ENCODE measurements at places on chromosomes 7 and 10.
A peak's percentile ranks its signal among the peaks of the same experiment; 100 is the strongest.

- H3K36me3 ChIP-seq, result no peaks in the 10 kb centered on the region
- no peak overlapping the region for H3K4me3 ChIP-seq
- H3K27me3 ChIP-seq, result no peaks in the 10 kb centered on the region
- no peak overlapping the region for H3K27ac ChIP-seq
- H3K4me1 ChIP-seq, result no peaks in the 10 kb centered on the region
Observed at GRCh38 chr10:5480162-5480941, 19.0 kb downstream of the CALML5 start.

- H3K27ac ChIP-seq, result no peak overlapping the region
- DNase-seq, result no peak
- no peaks in the 10 kb centered on the region for H3K4me1 ChIP-seq
- H3K36me3 ChIP-seq, result no peaks in the 10 kb centered on the region
- no peaks in the 10 kb centered on the region for H3K27me3 ChIP-seq
Observed at GRCh38 chr7:68840991-68841390, 757.3 kb upstream of the AUTS2 start.

GRCh38 chr7:138958391-138958956 lies 22.7 kb downstream of the KIAA1549 start:
- no peak for DNase-seq
- H3K4me1 ChIP-seq, result peaks cover 10% of the 10 kb centered on the region
- H3K27ac ChIP-seq, result no peak overlapping the region
- H3K36me3 ChIP-seq, result no peaks in the 10 kb centered on the region
- no peak overlapping the region for H3K4me3 ChIP-seq
- H3K27me3 ChIP-seq, result no peaks in the 10 kb centered on the region

DNA sequence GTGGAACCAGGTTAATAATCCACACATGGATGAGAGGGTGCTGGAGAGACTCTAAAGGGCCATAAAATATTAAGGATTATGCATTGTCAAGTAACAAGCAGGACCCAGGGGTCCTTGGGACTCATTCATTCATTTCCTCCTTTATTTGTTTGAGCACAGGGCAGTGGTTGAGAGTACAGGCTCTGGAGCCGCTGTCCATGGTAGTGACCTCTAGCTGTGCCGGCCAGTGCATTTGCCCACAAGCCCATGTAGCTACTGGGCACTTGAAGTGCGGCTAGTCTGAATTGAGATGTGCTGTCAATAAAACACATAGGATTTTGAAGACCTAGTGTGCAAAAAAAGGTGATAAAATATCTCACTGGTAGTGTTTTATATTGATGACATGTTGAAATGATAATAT lies 137.6 kb downstream of the C10orf105 start:
- no peaks in the 10 kb centered on the region for H3K4me1 ChIP-seq
- no peak overlapping the region for H3K27ac ChIP-seq
- no peaks in the 10 kb centered on the region for H3K36me3 ChIP-seq
- no peak overlapping the region for H3K4me3 ChIP-seq

DNA sequence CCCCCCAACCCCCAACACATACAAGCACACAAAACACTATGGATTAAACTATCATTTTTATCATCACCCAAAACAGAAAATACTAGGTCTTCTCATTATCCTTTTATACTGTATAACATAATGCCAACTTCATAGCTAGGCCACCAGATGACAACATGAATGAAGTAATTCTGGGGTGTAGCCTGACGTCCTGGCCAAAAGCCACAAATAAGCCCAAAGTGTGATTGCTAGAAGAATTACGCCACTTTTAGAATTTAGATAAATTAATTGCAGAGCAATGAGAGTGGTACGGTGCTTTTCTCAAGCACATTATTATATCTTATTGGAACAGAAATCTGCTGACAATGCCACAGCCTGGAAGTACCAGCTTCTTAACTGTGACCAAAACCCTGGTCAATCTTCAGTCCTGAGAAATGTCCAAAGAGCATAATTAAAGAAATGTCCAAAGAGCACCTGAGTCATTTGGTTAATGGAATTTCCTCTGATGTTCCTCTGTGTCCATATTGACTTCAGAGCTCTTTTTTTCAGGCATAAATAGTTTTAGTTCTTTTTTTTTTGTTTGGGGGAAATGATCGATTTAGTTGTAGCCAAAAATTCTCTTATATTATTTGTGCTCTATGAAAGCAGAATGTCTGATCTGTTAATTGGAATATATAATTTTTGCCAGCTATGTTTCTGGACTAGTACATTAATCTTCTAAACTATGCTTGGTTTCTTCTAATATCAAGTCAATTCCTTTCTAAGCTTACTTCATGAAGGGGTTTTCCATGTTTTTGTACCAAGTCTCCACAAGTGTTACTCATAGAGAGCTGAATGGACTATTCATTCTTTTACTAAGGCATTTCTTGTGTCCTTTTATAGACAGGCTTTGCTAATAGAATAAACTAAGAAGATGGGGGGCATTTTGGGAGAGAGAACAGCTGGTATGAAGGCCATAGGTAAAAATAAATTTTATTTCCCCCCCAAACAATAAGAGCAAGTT lies 233.4 kb upstream of the SLC26A5 start:
- no peaks in the 10 kb centered on the region for H3K4me1 ChIP-seq
- H3K4me3 ChIP-seq, result no peak overlapping the region
- DNase-seq, result no peak
- H3K27me3 ChIP-seq, result no peaks in the 10 kb centered on the region
- H3K36me3 ChIP-seq, result no peaks in the 10 kb centered on the region
- no peak overlapping the region for H3K27ac ChIP-seq

GRCh38 chr7:6376820-6377219 lies 70.9 kb downstream of the DAGLB start:
- no peak for DNase-seq
- no peak overlapping the region for H3K27ac ChIP-seq
- H3K27me3 ChIP-seq, result no peaks in the 10 kb centered on the region
- no peaks in the 10 kb centered on the region for H3K36me3 ChIP-seq
- peaks cover 69% of the 10 kb centered on the region for H3K4me1 ChIP-seq

- H3K27ac ChIP-seq, result no peak overlapping the region
- no peak for DNase-seq
- no peaks in the 10 kb centered on the region for H3K36me3 ChIP-seq
- H3K4me3 ChIP-seq, result no peak overlapping the region
Observed at GRCh38 chr7:28979776-28980175, 21.6 kb upstream of the TRIL start.

- peaks cover 50% of the 10 kb centered on the region for H3K4me1 ChIP-seq
- no peaks in the 10 kb centered on the region for H3K36me3 ChIP-seq
- DNase-seq, result peak; percentile 31
- H3K27ac ChIP-seq, result peak overlapping the region; percentile 42
- H3K4me3 ChIP-seq, result no peak overlapping the region
Observed at GRCh38 chr7:141695803-141696289, 6.1 kb downstream of the DENND11 start.

- H3K27me3 ChIP-seq, result no peaks in the 10 kb centered on the region
- no peaks in the 10 kb centered on the region for H3K36me3 ChIP-seq
- peak overlapping the region; percentile 67 for H3K27ac ChIP-seq
- H3K4me1 ChIP-seq, result peaks cover 24% of the 10 kb centered on the region
Observed at GRCh38 chr10:102752266-102752930, 8.7 kb downstream of the WBP1L start.

DNA sequence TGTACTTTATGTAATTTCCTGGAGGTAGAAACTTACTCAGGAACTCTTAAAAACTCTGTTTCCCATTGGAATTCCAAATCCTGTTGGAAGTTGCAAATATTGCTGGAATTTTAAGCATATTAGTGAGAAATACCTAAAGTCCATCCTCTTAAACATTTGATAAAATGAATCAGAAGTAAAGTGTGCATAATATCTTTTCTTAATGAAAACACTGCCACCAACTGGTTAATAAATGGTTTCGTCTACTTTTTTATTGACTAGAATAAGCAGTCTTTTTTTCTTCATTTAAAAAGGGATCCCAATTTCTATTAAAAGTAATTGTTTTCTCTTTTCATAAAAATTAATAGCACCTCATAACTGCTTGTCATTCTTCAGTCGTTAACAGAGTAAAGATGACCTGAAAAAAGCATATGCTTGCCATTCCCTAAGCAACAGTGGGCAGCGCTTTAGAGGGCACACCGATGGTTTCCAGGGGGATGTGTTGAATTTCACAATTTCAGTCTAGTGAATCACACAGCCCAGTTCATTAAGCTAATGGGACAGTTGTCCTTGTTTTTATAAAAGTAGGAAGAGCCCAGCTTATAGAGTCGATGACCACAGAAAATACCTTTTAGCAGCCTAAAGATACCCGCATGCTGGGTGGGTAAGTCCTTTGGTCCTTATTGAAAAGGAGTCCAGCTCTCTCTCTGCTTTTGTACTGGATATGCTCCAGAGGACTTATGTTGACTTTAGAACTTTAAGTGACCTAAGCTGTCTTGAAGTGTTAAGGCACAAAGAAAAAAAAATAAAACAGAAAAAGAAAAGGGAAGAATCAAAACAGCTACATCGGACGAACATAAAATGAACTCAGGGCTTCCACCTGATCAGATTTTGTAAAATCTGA lies 28.5 kb downstream of the NPS start:
- peaks cover 7% of the 10 kb centered on the region for H3K4me1 ChIP-seq
- no peaks in the 10 kb centered on the region for H3K36me3 ChIP-seq
- H3K27ac ChIP-seq, result no peak overlapping the region
- no peak for DNase-seq
- no peak overlapping the region for H3K4me3 ChIP-seq

- no peaks in the 10 kb centered on the region for H3K27me3 ChIP-seq
- H3K36me3 ChIP-seq, result no peaks in the 10 kb centered on the region
- H3K4me1 ChIP-seq, result no peaks in the 10 kb centered on the region
- peak overlapping the region; percentile 67 for H3K27ac ChIP-seq
Observed at GRCh38 chr7:80499350-80499953, 12.4 kb downstream of the GNAT3 start.

GRCh38 chr10:98045785-98046389 lies 15.5 kb upstream of the CRTAC1 start:
- no peak overlapping the region for H3K4me3 ChIP-seq
- no peak overlapping the region for H3K27ac ChIP-seq
- H3K36me3 ChIP-seq, result no peaks in the 10 kb centered on the region
- no peaks in the 10 kb centered on the region for H3K4me1 ChIP-seq

DNA sequence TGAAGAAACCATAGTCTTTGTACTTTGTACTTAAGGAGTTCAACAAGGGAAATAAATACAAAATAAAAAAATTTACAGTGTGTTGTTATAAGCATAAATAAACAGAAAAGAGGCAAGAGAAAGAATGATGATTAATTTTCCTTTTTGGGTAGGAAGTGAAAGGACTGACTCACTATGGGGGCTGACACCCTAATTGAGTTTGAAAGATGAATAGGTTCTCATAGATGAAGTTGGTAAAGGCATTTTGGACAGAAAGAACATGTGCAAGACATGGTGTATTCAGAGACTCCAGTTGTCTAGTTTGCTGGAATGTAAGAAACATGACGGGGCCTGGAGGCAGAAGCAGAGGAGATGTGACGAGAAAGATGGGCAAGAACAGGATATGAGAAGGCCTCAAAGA lies 83.7 kb downstream of the VPS50 start:
- no peak for DNase-seq
- H3K27ac ChIP-seq, result no peak overlapping the region
- H3K4me3 ChIP-seq, result no peak overlapping the region
- H3K4me1 ChIP-seq, result no peaks in the 10 kb centered on the region
- H3K27me3 ChIP-seq, result no peaks in the 10 kb centered on the region
- no peaks in the 10 kb centered on the region for H3K36me3 ChIP-seq

DNA sequence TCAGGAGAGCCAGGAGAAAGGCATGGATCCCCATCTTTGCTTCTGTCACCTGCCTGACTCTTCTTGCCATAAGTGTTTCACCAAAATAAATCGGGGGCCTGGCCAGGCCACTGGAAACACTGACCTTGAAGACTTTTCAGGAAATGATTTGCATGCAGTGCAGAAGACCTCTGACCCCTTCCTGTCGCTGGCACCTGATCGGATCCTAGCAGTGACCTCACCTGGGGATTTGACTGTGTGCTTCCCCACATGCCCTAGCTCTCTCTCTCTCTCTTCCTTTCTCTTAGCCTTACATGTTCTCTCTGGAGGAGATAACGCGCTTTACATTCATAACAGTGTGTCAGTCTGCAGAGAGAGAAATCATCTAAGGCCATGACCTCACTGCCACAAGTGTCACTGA lies 243.0 kb downstream of the PRPF18 start:
- no peak for DNase-seq
- no peaks in the 10 kb centered on the region for H3K27me3 ChIP-seq
- no peak overlapping the region for H3K4me3 ChIP-seq
- H3K36me3 ChIP-seq, result no peaks in the 10 kb centered on the region

DNA sequence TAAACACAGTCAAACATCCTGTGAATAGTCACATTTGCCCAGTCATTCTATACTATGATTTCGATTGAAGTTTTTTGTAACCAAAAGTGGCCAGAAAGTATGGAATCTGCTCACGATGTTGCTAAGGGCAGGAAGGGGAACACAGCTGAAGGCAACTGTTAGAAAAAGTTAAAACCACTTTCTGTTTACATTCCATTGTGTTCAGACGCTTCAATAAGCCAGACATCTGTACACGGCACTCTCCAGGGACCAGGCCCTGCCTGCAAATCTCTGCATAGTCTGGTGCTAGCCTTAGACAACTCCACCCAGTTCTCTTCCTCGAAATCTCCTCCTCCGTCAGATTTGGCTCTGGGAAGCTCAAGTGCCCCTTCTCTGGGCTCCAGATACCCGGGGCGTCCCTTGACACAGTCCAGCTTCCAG lies 17.1 kb upstream of the TMEM120A start:
- peaks cover 34% of the 10 kb centered on the region for H3K36me3 ChIP-seq
- no peak overlapping the region for H3K4me3 ChIP-seq
- peaks cover 39% of the 10 kb centered on the region for H3K4me1 ChIP-seq
- DNase-seq, result no peak
- H3K27ac ChIP-seq, result peak overlapping the region; percentile 1

- H3K36me3 ChIP-seq, result no peaks in the 10 kb centered on the region
- H3K27me3 ChIP-seq, result no peaks in the 10 kb centered on the region
- no peak overlapping the region for H3K27ac ChIP-seq
- H3K4me3 ChIP-seq, result no peak overlapping the region
- DNase-seq, result no peak
Observed at GRCh38 chr10:110003524-110003885, 4.3 kb upstream of the ADD3 start.

DNA sequence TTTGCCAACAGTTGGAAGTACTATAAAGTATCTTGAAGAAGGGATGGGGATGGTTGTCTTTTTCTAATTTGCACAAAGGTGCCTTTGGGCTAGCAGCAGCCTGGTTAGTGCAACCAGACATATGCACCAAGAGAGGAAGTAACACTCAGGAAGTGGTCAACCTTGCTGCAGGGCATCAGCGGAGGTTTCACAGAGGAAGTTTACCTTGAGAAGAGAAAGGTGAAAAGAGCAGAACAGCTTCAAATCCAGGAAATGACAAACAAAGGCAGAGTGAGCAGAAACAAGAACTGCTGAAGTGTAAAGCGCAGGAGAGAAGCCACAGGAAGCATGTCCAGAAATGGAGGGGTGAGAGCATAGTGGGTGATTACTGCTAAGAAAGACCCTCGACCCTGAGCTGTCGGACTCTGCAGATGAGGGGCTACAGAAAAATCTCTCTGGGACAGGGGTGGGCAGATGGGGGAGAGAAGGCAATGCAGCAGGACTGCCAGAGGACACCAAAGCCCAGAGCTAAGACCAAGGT lies 66.9 kb downstream of the STK17A start:
- no peak overlapping the region for H3K4me3 ChIP-seq
- no peak for DNase-seq
- H3K4me1 ChIP-seq, result peaks cover 68% of the 10 kb centered on the region
- no peaks in the 10 kb centered on the region for H3K27me3 ChIP-seq
- no peaks in the 10 kb centered on the region for H3K36me3 ChIP-seq
- H3K27ac ChIP-seq, result peak overlapping the region; percentile 54

All from left lung (tissue), 14 donors.